ENCODE measurements at places on chromosomes 1 and 21.
A peak's percentile ranks its signal among the peaks of the same experiment; 100 is the strongest.

- no peak for DNase-seq
Measured at GRCh38 chr1:164602101-164602422, 43.1 kb downstream of the PBX1 start.

GRCh38 chr21:15732290-15732995 lies 2.7 kb downstream of the USP25 start:
- peak; percentile 75 for DNase-seq

- no peak for DNase-seq
Measured at GRCh38 chr1:61050541-61051442, 31.6 kb upstream of the NFIA start.

- DNase-seq, result no peak
Measured at GRCh38 chr21:26966649-26967061, 233 bp downstream of the ADAMTS5 start.

GRCh38 chr21:45590726-45591618 lies 48.7 kb upstream of the SLC19A1 start:
- no peak for DNase-seq

DNA sequence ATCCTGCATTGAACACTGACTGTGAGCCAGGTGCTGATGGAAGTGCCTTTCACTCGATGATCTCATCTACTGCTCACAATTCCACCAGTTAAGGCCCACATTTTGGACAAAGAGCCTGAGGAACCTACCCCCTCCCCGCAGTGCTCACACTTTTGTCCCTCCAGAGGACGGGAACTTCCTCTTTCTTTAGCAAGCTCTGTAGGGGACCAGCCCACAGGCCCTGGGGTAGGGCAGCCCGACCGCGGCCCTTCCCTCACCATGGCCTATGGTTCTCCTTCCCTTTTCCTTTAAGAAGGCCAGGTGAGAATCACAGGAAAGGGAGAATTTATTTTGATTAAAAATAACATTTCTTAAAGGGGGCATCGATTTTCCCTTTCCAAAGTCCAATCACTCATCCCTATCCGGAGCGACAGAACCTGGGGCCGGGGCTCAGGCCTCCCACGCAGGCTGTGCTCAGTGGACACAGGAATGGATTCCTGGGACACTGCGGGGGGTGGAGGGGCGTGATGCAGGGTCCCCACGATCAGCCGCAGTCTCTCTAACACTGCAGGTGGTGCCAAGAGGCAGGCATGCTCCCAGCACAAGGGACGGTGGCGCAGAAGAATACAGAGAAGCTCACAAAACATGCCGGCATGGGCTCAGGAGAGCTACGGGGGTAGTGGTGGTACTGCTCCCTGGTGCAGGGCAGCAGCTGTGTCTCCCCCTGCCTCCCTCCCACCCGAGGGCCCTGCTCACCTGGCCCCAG lies 8.9 kb upstream of the KCNE1 start:
- DNase-seq, result no peak

GRCh38 chr21:42221581-42222345 lies 2.8 kb downstream of the ABCG1 start:
- no peak for DNase-seq

GRCh38 chr1:233981042-233981675 lies 76.7 kb downstream of the SLC35F3 start:
- DNase-seq, result no peak

DNA sequence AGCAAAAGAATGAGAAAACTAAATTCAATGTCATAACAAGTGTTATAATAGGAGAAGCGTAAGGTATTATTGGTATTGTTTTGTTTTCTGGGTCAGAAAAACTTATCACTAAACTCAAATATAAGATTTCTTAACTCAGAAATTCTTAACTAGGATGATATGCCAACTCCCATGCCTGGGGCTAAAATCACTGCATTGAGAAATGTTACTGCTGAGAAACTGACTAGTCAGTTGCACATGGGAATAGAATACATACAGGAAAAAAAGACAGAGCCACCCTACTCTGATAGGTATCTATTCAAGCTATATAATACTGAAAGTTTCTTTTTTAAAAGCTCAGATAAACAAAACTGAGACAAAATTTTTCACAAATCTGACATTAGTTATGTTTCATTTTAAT lies 56.3 kb downstream of the PRPF38A start:
- no peak for DNase-seq

DNA sequence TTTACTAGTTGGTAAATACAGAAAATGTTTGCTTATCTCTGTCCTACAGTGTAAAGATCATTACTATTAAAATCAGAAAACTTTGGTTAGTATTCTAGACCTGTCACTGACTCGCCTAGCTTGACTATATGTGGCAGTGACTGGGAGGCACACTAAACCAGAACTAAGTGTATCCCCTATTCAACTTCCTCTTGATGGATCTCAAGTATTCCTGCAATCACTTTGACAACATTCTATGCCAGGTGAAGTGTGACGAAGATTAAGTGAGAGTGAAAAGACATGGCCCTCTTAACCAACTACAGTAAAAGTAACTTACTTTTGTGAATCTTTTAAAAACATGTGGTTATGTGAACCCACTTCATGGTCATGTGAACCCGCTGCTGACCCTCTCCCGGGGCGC lies 223.0 kb upstream of the ADAMTS5 start:
- no peak for DNase-seq

DNA sequence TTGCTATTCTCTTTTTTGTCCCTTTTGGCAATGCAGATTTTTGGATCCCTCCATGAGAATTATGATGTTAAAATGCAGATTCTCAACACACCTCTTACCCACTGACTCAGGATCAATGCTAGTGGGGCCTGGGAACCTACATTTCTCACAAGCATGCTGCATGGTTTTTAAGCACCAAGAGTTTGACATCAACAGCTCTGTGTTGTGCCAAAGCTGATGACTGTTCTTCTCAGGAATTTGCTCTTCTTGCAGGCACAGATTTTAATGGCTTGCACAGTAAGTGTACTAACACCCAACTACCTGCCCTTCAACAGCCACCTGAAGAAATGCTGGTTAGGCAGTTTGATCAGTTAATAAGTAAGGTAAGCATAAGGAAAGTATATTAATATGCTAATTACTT lies 468.7 kb downstream of the PTBP2 start:
- DNase-seq, result no peak

GRCh38 chr1:232435729-232436128 lies 194.2 kb downstream of the SIPA1L2 start:
- DNase-seq, result no peak

- no peak for DNase-seq
Measured at GRCh38 chr1:50427818-50428779, 4.9 kb upstream of the DMRTA2 start.

DNA sequence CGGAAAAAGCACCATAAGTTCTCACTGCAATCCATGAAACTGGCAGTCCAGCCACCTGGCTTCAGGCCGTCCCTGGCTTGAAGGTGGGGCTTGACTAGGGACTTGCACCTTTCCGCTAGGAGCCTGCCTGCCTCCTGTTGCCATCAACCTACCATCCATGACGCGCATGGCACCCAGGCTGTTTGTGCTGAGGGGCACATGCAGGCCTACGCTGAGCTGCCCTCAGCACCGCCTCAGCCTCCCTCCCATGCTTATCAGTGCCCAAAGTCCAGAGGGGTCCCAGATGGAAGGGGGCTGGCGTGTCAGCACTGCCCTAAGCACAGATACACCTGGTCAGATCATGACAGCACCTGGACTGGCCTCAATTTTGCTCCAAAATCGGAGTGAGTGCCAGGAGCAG lies 190.2 kb upstream of the LYPLAL1 start:
- no peak for DNase-seq

DNA sequence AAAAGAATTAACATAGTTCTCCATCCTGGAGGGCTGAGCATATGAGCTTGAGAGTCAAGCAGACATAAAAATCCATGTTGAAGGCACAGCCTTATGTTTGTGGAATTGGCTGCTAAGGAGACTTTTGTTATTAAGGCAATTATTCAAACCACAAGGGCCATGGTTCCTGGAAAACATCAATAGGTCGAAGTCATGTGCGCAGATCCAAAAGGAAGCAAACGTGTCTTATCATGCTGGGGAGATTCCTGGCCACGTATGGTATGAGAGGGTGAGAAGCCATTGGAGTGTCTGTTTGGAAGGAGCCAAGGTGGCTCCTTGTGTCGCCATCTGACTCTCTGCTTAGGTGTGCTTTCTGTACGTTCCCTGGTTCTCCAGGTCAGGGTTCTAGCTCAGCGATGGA lies 61.8 kb upstream of the COA6 start:
- no peak for DNase-seq

DNA sequence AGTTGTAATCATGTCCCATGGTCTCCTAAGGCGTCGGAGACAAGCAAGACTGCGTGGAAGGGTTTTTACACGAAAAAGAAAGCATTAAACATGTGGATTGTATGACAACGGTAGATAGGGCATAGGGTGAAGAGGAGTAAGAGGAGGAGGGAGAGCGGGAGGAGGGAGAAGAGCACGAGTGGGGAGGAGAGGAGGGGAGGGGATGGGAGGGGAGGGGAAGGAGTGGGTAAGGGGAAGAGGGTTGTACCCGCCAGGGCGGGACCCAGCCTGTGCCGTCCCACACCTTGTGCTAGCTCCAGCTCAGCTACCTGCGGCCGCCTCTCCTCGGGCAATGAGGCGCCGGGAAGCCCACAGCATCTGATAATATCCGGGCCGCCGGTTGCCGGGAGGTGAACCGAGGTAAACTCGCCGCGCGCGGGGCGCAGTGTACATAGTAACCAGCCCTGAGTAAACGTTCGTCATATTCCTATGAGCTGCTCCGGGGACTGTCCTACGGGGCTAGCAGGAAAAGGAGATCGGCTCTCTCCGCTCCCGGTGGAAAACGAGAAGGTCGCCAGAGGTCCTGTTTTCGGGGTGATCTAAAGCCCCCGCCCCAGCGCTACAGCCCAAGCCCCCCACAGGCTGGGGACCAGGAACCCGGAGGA lies 449 bp upstream of the RCAN3 start:
- peak; percentile 71 for DNase-seq

- DNase-seq, result no peak
Measured at GRCh38 chr1:231264642-231265041, 23.6 kb downstream of the GNPAT start.

DNA sequence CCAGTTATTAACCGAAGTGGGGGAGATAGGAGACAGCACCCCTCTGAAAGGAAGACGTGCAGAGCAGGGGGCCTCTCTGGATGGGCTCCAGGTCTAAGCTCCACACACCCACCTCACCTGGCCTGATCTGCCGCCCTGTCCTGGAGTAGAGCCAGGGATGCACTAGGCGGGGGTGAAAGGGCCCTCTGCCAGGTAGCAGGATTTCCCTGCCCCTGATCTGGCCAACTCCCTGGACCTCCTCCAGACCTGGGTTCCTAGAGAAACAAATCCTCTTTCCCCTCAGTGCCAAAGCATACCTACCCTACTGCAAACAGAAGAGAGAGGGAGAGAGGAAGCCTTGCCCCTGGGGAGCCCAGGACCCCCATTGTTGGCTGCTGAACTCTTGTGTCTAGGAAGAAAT lies 2.0 kb downstream of the CRABP2 start:
- no peak for DNase-seq

DNA sequence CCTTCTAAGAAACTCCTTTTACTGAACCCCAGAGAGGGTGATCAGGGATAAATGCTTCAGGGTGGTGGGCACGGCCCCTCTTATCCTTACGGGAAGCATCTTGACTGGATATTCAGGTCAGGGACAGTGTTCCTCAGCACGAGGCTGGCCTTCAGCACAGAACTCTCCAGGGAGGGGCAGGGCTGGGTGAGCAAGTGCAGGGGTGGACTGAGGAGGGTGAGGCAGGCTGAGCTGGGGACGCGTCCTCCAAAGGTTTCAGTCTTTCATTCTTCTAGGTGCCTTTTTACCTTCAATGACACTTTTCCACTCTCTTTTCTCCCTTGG lies 52.3 kb downstream of the RASSF5 start:
- no peak for DNase-seq

- no peak for DNase-seq
Measured at GRCh38 chr1:106995970-106996369, 60.5 kb upstream of the PRMT6 start.

GRCh38 chr1:161784968-161785367 lies 18.8 kb downstream of the ATF6 start:
- DNase-seq, result no peak

DNA sequence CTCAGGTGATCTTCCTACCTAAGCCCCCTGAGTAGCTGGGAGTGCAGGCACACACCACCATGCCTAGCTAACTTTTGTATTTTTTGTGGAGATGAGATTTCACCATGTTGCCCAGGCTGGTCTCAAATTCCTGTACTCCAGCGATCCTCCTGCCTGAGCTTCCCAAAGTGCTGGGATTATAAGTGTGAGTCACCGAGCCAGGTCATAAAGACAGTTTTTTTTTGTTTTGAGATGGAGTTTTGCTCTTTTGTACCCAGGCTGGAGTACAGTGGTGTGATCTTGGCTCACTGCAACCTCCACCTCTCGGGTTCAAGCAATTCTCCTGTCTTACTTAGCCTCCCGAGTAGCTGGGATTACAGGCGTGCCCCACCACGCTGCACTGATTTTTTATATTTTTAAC lies 42.1 kb downstream of the KIF1B start:
- no peak for DNase-seq

- no peak for DNase-seq
Measured at GRCh38 chr1:14009582-14009981, 309.6 kb downstream of the PRDM2 start.

- DNase-seq, result no peak
Measured at GRCh38 chr1:214018386-214019268, 30.9 kb downstream of the PROX1 start.

GRCh38 chr1:211132721-211133392 lies 1.1 kb downstream of the KCNH1 start:
- DNase-seq, result no peak

- DNase-seq, result peak; percentile 20
Measured at GRCh38 chr1:64093941-64094340, 109.5 kb upstream of the UBE2U start.

Measured in SW480 (cell line).